ENCODE measurements at places on chromosomes 3 and 15. TPM values are rescaled to one million over a fixed set of nuclear protein-coding genes. Genes with fewer than 3 reads are reported as not detected.

Gene ACAN
- not detected for total RNA-seq

Gene ROPN1
- total RNA-seq, result not detected

Gene LTK
- total RNA-seq, result 0.11 TPM

Gene TEX264
- total RNA-seq, result 42.7 TPM

Gene SKIC8
- 53.5 TPM for total RNA-seq

Gene RTP1
- not detected for total RNA-seq

Gene SUSD5
- not detected for total RNA-seq

Gene HOMER2
- 6.3 TPM for total RNA-seq

Gene WDR76
- 170 TPM for total RNA-seq

Gene MCF2L2
- 8.0 TPM for total RNA-seq

Gene PLA2G4E
- not detected for total RNA-seq

Gene LEKR1
- not detected for total RNA-seq

Gene ZNF774
- 1.6 TPM for total RNA-seq

Gene UCN2
- total RNA-seq, result not detected

Gene USP4
- total RNA-seq, result 80.3 TPM

Gene ALDH1L1
- not detected for total RNA-seq

Gene CHST2
- 1.1 TPM for total RNA-seq

Gene ALDH1A3
- not detected for total RNA-seq

Gene MASP1
- not detected for total RNA-seq

Gene CDV3
- total RNA-seq, result 296 TPM

Gene FBXW12
- 0.37 TPM for total RNA-seq

Gene MST1R
- total RNA-seq, result 0.38 TPM

Gene CHRNB4
- not detected for total RNA-seq

Gene SNTN
- not detected for total RNA-seq

Gene CCDC50
- 43.9 TPM for total RNA-seq

Gene SKOR1
- 1.6 TPM for total RNA-seq

Gene KLF15
- 35.0 TPM for total RNA-seq

Gene DUOXA1
- not detected for total RNA-seq

Gene CGNL1
- not detected for total RNA-seq

Gene DCLK3
- not detected for total RNA-seq

Gene TGM5
- total RNA-seq, result not detected

Gene CTXN2
- total RNA-seq, result 0.35 TPM

Gene GATA2
- not detected for total RNA-seq

Gene GOLGA8O
- total RNA-seq, result 0.35 TPM

Gene POC1A
- 41.0 TPM for total RNA-seq

Gene SCG5
- 4.1 TPM for total RNA-seq

Gene GOLGA6D
- total RNA-seq, result not detected

Gene DHFR2
- total RNA-seq, result 5.7 TPM

Gene TRH
- total RNA-seq, result not detected

Gene FES
- total RNA-seq, result 3.0 TPM

Gene CPLX3
- total RNA-seq, result 1.5 TPM

Gene CYP11A1
- not detected for total RNA-seq

Gene ANKRD28
- 63.1 TPM for total RNA-seq
